Esophagus muscularis mucosa (tissue), 4 donors: ENCODE measurements at places on chromosomes 2 and 18. TPM values are rescaled to one million over a fixed set of nuclear protein-coding genes. Genes with fewer than 3 reads are reported as not detected.
A peak's percentile ranks its signal among the peaks of the same experiment; 100 is the strongest.

- H3K36me3 ChIP-seq = peaks cover 14% of the 10 kb centered on the region
- H3K4me3 ChIP-seq = no peak overlapping the region
- no peak for DNase-seq
- H3K27ac ChIP-seq = no peak overlapping the region
- H3K4me1 ChIP-seq = no peaks in the 10 kb centered on the region
- H3K27me3 ChIP-seq = no peaks in the 10 kb centered on the region
Observed at GRCh38 chr2:236047886-236048540, 120.2 kb downstream of the GBX2 start.

- no peak overlapping the region for H3K4me3 ChIP-seq
- no peak overlapping the region for H3K27ac ChIP-seq
- peaks cover 4% of the 10 kb centered on the region for H3K4me1 ChIP-seq
- H3K36me3 ChIP-seq = no peaks in the 10 kb centered on the region
- no peak for DNase-seq
Observed at GRCh38 chr2:200365209-200365608, 58.7 kb downstream of the SPATS2L start.

DNA sequence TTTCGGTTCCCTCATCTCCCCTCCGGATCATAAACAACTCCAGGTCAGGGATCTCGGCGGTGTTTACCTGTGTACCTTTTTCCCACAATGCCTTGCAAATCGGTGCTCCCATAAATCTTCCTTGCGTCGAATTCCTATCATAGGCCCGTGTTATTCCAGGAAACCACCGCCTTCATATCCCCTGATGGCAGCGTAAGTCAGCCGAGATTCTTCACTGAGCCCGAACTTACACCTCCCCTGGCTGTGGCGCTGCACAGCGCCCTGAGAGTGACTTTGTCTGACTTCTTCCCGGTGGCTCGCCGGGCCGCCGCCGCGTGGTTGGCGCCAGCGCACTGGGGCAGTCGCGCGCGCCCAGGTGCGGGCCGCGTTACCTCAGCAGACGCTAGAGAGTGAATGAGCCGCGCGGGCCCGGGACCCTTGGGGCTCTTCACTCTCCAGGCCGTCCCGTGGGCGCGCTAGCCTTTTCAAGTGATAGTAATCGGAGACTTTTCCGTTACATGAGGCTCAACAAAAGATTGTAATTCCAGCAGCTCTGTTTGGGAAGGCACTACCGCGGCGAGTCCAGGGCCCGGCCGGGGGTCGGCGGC, 101.6 kb downstream of the SPTBN1 start:
- H3K4me3 ChIP-seq = peak overlapping the region; percentile 62
- peak overlapping the region; percentile 84 for H3K27ac ChIP-seq
- H3K27me3 ChIP-seq = no peaks in the 10 kb centered on the region
- no peaks in the 10 kb centered on the region for H3K36me3 ChIP-seq
- H3K4me1 ChIP-seq = peaks cover 91% of the 10 kb centered on the region
- no peak for DNase-seq

DNA sequence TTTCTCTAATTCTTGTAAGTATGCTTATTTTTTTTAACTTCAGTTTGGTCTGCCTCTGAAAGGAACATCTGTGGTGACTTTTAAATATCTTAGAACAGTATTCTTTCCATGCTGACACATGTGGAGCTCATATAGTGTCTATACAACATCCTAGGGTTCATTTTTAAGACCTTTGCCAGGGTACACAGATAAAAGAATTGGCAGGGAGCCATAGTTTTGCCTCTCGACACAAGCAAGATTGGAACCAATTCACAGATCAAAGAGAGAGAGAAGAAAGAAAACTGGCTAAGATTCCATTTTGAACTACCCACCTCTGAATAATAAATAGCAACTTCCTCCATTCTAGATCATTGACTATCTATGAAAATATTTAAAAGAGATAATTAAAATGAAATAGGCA, 142.7 kb upstream of the ST6GAL2 start:
- H3K4me3 ChIP-seq = no peak overlapping the region
- no peak overlapping the region for H3K27ac ChIP-seq
- no peak for DNase-seq
- no peaks in the 10 kb centered on the region for H3K27me3 ChIP-seq
- H3K36me3 ChIP-seq = no peaks in the 10 kb centered on the region
- H3K4me1 ChIP-seq = no peaks in the 10 kb centered on the region

Gene SRSF7
- 41.8 TPM for total RNA-seq

Gene LBX2
- total RNA-seq = 0.99 TPM

Gene PSMA8
- not detected for total RNA-seq

Gene LINC00305
- total RNA-seq = not detected
